ENCODE measurements at places on chromosomes 5 and 9. TPM values are rescaled to one million over a fixed set of nuclear protein-coding genes. Genes with fewer than 3 reads are reported as not detected.

DNA sequence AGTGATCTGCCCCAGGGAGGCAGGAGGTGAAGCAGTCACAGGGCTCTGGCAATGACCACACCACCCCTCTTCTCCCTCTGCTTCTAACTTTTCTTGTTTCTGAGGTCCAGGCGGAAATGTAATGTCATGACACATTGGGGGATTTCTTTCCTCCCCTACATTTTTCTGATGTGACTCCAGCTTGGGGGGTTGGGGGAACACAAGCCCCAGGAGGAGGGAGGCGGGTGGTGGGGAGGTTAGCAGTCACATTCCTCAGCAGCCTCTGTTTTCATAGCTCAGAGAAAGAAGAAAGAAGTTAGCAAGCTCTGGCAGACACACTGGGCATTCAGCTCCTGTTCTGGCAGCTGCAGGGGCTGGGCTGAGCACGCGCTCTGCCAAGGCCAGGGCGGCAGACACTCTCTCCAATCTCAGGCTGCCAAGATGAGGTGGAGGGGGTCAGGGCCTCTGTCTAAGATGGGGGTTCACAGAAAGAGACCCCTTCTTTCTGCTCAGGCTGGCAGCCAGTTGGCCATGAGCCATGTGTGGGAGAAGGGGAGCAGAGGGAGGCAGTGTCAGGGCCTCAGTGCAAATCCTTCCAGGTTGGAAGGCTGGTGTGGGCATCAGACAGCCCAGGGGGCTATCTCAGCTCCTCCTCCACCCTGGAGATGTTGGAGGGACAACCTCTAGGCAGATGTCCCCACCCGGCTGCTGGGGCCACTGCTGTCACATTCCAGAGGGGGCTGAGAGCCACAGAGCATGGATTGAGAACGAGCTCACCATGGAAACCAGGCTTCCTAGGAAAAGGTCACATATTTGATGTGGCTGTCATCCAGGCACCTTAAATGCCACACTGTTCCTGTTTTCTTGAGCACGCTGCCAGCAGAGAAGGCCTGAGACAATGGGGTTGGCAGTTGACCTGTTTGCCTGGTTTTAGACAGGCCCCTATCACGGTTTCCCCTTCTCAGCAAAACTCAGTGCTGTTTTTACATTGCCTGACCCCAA lies 20.1 kb upstream of the PFDN1 start:
- peak; percentile 98 for DNase-seq

DNA sequence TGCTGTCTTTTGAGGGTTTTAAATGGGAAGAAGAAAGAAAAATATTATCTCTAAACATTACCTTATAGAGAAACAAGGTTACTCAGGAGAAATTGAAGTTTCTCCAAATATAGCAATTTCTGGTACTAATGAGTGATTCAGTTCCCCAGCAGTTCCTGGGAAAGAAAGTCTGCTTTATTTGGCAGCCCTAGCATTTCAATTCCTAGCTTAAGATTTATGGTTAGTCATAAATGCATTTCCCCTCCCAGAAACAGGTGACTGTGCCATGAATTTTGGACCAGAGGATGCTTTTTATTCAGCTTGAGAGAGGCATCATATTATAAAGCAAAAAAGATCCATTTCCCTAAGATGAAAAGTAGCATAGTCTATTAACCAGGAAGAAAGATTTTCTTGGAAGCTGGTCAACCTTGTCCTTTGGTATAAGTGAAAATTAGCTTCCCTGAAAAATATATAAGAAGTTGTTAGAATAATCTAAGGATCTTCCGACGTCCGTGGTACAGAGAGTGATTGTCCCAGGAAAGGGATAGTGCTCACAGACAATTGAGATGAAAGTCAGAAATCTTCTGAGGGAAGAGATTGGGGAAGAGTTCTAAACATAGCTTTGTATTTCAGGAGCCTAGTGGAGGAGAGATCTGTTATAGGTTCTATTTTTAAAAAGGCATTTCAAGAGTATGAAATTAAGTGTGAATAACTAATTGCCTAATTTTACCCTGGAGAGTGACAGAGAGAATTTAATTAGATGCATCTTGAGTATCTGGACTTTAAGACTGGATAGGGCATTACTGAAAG lies 164.9 kb downstream of the ESM1 start:
- peak; percentile 83 for DNase-seq

KLF4 gene
- total RNA-seq, result 22.9 TPM

FSD1L gene
- 6.1 TPM for total RNA-seq

OR1Q1 gene
- not detected for total RNA-seq

DNA sequence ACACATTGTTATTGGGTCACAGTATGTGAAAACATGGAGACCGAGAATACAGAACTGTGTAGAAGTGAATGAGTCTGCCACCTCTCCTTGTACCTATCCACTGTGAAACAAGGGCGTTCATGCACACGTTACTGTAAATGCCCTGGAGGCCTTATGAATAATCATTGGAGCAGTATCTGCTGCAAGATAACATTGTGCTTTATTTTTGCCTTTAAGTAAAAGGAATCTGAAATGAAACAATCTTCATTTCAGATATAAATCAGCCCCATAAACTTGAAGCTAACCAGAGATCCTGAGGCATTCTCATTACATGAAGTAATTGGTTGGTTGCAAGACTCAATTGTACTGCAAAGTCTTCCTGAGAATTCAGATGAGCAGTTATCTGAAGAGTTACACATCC lies 419.6 kb downstream of the KDM4C start:
- no peak for DNase-seq

DNA sequence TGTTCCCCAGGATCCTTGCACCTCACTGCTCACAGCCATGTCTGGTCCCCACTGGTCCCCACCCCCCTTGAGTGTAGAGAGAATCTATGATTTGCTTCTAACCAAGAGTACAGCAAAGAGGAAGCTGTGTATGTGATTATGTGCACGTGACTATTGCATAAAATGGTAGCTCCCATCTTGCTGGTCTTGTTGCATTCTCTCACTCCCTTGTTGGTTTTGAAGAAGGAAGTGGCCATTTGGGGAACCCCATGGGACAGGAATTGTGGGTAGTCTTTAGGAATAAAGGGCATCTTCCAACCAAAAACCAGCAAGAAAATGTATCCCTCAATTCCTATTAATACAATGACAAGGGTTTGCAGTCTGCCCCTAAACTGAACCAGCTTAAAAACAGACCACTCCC lies 5.2 kb upstream of the FCN2 start:
- DNase-seq, result no peak

- no peak for DNase-seq
Observed at GRCh38 chr5:126542441-126542840, 52.6 kb downstream of the ALDH7A1 start.

- no peak for DNase-seq
Observed at GRCh38 chr5:80216753-80217596, 38.9 kb downstream of the SERINC5 start.

GRCh38 chr5:37355161-37355560 lies 15.7 kb downstream of the NUP155 start:
- no peak for DNase-seq

GRCh38 chr5:12614608-12615007 lies 710.4 kb upstream of the CTNND2 start:
- no peak for DNase-seq

KCNV2 gene
- total RNA-seq, result not detected

GRCh38 chr5:136772491-136772890 lies 407.1 kb upstream of the TRPC7 start:
- DNase-seq, result no peak
